ENCODE measurements at places on chromosomes 1 and 21.

GRCh38 chr21:36506482-36506881 is 26.6 kb upstream of the CLDN14 start:
- no peak for DNase-seq

DNA sequence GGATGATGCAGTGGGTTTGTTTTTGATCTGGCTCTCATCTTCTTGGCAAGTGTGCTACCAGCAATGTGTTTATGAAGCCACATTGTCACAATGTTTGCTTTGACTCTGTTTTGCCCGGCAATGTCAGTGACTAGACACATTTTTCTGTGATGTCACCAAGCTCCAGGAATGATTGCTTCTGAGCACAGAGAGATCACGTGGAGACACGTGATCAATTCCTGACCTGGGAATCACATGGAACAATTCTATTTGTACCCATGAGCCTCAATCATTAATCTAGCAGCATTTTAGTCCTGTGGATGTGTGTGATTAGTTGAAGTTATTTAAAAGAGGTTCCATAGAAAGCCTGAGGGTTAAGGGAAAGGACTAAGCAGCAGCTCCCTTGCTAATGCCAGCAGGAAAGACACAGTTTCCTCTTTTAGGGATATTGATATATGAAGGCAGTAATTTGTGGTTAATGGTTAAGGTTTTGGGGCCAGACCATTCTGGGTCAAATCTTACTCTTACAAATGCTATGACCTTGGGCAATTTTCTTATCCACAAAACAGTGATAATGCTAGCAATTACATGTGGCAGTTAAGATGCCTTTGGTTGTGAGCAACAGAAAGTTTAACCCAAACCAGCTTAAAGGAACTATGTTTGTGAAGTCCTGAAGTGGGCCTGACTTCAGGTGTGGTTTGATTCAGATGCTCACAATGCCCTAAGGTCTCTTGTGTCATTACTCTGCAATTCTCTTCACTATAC is 59.0 kb downstream of the FASLG start:
- no peak for DNase-seq

- no peak for DNase-seq
Measured at GRCh38 chr1:95140791-95141190, 23.6 kb downstream of the TLCD4 start.

- DNase-seq, result no peak
Measured at GRCh38 chr1:173410794-173411236, 66.3 kb upstream of the PRDX6 start.

DNA sequence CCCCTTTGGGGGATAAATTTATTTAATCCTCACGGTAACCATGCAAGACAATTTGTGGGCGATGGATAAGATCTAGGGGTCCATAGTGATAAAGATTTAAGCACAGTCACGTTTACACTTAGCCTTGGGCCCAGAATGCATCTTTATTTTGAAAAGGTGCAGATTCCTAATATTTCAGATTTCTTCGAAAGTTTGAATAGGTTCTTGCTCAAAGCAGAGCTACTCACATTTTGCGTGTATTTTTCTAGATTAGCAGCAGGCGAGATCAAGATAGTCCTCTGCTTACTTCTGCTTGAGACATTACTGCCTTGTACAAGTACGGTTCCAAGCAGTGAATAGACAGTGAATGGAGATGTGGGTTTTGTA is 647 bp downstream of the TSEN15 start:
- DNase-seq, result no peak

- DNase-seq, result no peak
Measured at GRCh38 chr1:26154750-26155149, 4.1 kb upstream of the FAM110D start.

GRCh38 chr1:107935396-107936064 is 29.4 kb downstream of the VAV3 start:
- no peak for DNase-seq

DNA sequence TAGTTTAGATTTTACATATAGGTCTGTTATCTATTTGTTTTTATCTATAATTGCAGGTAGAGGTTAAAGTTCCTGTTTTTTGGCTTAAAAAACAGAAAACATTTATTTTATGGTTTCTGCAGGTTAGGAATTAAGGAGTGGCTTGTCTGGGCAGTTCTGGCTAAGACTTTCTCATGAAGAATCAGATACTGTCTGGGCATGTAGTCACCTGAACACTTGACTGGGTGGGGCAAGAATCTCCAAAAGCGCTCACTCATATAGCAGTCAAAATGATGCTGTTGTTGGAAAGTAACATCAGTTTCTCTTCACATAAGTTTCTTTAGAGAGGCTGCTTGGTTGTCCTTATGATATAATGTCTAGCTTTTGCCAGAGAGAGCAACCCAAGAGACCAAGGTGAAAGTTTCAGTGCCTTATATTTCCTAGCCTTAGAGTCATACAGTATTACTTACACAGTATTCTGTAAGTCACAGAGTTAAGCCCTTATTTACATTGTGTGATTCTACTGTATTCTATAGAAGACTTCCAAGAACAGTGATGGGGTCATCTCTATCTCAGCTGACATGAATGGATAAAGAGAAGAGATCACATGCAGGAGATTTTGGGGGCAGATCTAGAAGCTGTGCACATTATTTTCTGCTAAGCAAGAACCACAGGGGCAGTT is 125.4 kb upstream of the GPR52 start:
- no peak for DNase-seq

DNA sequence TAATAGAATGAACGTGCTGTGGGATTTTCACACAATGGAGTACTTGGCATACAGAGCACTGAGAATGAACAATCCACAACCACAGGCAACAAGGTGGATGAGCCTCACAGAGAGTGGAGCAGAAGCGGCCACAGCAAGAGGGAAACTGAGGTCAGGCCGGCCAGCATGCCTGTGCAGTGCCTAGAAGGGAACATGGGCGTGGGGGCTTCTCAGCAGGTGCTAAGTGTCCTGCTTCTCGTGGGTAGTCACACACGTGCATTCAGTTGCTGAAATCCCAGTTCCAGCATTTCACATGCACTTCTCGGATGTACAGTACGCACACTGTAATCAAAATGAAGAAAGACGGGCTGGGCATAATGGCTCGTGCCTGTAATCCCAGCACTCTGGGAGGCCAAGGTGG is 33.1 kb downstream of the WDR4 start:
- DNase-seq, result no peak

DNA sequence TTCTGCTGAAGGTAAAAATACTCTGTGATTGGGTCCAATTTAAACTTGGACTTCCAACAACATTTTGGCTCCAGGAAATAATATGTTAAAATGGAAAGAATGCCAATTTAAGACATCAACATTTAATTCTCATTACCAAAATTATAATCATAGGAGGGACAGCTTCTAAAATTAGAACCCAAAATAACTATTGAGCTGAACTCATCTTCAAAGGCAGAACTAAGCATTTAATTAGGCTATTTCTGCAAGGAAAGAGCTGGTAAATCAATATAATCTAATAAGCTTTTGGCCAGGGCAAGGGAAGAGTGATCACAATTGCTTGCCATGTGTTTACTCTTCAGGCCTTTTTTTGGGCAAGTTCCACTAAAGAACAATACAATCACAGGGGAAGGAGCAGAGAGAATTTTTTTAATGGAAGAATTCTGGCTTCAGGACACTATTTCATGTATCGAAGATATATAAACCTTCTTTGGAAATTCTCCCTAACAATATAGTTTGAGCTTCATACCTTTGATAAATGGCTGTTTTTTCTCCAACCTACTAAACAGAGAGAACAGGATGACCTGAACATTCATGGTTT is 133.1 kb upstream of the PTBP2 start:
- no peak for DNase-seq

DNA sequence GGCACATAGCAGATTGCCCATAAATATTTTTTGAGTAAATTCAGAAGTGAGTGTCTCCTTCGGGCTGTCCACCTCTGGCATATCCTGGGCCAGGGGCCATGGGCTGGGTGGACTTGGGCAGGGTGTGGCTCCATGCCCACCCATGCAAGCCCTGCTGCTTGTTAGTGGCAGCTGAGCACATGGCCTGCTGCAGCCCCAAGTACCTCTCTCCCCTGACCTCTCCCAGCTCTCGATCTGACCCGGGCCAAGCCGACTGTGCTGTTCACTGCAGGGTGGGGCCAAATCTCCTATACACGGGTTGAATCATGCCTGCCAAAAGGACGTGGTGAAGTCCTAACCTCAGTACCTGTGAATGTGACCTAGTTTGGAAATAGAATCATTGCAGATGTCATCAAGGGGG is 132.5 kb upstream of the C1orf174 start:
- DNase-seq, result no peak

DNA sequence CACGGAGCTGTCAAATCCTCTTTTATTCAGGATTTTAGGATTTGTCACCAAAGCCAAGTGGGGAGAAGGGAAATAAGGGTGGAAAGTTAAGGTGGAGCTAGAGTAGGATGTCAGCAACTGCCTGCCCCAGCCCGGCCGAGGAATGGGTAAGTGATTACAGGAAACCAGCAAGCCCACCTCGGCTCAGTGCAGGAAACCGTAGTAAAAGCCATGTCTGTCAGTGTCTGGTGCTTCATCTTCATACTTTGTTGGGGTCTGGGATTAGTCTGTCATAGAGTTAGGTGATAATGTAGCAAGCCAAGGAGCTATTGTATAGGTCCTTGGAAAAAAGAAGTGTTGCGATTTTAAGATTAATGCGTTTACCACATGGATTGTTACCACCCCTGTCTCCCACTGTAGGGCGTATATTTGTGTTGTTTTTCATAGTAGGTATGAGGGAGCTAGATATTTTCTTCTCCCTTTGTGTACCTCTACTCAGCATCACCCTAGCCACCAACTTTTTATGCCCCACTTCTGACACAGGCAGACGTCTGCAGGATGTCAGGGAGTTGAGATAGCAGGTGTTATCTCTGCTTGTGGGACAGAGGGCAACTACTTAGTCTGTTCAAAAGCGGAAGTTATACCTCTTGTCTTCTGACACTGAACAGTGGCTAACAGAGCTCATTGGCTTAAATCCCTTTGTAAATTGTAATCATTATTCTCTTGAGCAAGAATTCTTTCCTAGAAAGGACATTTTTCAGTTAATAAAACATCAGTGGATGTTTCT is 253.7 kb downstream of the HHAT start:
- DNase-seq, result no peak

DNA sequence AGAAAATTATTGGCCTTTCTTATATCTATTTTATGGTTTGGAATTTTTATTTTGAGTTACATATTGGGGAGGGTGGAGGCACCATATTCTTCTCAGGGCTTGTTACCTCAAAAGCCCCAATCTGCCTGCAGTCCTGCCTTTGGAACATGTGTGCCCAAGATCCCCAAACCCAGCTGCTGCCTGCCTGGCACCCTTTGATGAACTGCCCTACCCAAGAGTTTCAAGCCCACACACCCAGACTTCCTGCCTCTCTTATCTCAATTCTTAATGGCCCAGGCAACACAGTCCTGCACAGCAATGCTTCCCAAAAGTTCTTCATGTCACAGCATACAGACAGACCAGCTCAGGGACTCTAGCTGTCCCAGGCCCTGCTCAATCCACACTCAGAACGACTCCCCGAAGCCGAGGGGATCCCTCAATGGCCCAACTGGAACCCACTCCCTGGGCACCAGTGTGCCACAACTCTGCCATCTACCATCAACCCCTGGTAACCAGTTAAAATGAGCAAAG is 19.2 kb downstream of the OLFML2B start:
- no peak for DNase-seq

DNA sequence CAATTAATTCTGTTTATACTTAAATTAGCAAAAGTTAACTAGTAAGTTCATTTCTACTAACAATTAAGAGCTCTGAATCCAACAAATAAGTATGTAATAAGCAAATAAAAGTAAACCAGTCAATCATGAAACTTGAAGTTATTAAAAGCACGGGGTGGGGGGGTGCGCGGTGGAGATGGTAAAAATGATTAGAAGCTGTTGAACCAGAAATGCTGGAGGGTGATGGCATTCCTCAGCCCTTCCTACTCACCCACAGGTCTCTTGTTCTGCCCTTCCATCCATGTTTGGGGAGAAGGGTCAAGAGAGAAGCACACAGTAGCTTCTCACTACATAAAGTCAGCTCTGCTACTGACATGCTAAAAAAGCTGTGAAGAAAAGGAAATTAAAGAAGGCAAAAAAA is 63.5 kb downstream of the AKT3 start:
- DNase-seq, result no peak
